ENCODE measurements at places on chromosomes 1 and 21.

GRCh38 chr1:246417152-246417812 lies 89.8 kb downstream of the SMYD3 start:
- no peak for DNase-seq

GRCh38 chr21:29870814-29871213 lies 69.0 kb downstream of the GRIK1 start:
- DNase-seq, result no peak

DNA sequence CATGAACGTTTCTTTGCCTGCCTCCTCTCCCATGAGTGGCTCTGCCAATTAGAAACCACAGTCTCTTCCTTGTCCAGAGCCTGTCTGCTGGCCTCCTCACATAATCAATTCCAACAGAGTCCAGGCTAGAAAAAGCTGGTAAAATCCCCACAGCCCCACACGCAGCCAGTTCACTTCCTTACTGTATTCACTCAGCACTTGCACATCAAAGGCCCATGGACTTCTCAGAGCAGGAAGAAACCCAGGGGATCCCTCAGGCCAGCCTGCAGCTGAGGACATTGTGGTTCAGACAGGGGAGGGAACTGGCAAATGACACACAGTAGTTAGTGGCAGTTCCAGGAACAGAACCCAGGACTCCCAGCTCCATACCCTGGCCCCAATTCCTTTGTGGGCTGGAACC lies 171.6 kb upstream of the EDN2 start:
- no peak for DNase-seq

DNA sequence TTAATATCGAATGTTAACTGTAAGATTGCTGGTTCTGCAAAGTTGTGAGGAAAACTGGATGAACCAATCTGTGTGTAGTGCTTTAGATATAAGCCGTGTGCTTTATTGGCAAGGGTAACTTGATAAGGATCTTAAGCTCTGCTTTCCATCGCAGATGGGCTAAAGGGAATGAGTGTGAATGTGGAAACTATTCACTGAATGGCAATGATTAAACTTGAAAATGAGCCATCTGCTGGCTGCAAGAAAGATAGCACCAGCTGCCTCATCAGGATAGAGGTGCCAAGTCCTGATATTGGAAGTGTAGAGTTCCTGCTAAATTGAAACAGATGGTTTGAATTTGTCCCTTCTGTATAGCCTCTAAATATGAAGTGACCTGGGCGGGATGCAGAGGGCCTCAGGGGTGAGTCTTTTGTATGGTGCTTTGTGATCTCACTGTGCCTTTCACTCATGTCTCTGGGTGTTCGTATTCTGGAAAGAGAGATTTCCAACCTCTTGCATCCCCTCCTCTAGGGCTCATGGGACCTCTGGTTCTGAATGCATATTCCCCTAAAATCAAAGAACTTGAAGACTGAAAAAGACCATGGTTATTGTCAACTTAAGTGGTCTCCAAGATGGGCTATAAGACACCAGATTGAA lies 9.2 kb downstream of the FCRL3 start:
- no peak for DNase-seq

DNA sequence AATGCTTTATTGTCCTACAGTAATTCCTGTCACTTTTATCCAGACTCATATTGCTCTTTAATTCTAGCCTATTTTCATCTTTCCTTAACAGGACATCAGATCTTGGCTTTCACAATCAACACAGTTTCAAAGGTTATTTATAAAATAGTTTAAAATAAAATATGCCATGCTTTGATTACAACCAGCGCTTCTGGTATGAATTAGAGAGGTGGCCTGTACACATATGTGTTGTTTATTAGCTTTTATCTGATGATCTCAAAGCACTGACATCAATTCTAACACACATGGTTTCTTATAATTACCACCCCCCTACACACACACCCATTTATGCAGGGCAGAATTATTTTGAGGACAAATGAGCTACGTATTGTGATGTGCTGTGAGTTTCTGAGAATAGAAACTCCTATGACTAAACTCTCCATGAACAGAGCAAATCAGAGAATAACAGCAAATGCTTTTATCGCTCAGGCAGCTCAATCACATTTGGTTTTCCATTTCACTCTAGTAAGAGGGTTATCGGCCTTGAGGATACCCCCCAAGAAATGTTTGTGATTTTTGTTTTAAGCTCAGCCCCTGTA lies 18.0 kb downstream of the CD247 start:
- no peak for DNase-seq

DNA sequence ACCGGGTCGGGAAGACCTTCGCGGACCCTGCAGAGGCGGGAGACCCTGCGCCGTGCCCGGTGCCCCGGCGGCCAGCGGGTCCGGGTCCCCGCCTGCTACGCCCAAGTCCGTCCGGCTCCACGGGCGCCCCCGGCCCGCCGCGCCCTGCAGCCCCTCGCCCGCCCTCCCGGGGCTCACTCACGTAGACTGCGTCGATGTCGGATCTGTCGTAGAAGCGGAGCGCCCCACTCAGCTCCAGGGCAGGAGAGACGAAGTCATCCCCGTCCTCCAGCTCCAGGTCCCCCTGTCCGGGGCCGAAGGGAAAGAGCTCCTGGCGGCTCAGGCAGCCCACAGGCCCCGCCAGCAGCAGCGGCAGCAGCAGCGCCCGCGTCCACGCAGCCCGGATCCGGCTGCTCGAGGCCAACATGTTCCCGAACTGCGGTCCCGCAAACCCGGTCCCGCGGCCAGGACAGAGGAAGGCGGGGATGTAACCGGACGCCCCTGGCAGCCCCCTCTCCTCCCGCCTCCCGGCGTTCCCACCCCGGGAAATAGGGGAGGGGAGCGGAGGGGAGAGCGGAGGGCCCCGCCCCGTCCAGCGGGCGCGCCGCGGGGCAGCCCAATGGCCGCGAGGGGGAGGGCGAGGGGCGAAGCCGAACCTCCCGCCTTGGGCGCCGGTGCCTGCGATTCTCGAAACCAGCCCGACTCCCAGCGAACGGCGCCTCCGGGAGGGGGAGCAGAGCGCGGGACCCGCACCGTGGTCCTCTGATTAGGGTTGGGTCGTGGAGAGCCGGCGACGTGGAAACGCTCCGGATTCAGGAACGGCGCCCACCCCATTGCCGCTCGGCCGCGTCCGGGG lies at the start of gene NID1:
Gene NID1, minus strand, starts transcription at position 417 of the 835 bp plus-strand sequence. Its CDS starts 11 bp downstream, at position 406.
- DNase-seq, result no peak

GRCh38 chr1:77511440-77511840 lies 171.0 kb downstream of the ZZZ3 start:
- no peak for DNase-seq

All from NCI-H446 (cell line).